IPS-NIHi11 (cell line): ENCODE measurements at places on chromosomes 4 and X.

DNA sequence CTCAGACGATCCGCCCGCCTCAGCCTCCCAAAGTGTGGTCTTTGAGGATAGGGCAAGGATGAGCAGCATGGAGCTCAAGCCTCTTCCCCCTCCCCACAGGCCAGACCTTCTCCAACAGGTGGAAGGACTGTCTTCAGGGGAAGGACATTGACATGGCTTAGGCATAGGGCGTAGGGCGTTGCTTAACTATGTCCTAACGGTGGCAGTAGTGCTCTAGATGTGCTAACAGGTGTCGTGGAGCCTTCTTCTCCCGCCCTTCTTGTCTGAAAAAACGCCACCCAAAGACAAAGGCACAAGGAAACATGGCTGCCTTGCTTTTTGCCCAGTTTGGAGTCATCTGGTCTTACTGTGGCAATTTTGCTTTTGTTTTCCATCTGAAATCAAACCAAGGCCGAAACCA lies 219.8 kb downstream of the OR13H1 start:
- DNase-seq = no peak

- no peak for DNase-seq
Observed at GRCh38 chr4:126318376-126318775, 1003.6 kb downstream of the FAT4 start.

GRCh38 chr4:12672303-12672702 lies 811.8 kb downstream of the RAB28 start:
- no peak for DNase-seq

DNA sequence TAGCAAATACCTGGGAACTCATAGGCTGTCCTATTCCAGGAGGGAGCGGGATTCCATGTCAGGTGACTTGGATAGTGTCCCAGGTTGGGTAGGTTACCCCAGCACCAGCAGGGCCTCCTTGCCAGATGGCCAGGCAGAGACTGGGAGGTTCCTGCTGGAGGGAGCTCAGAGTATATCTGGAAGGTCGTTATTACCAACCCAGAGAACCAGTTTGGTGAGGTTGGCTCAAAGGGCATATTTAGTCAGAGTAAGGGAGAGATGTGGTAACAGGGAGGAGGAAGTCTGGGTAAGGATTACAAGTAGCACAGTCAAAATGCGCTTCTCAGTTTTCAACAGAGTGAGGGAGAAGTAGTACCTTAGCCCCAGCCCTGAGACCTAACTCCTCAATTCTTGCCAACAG lies 53.3 kb upstream of the LNX1 start:
- DNase-seq = peak; percentile 25

GRCh38 chr4:87901422-87901992 lies 68.7 kb downstream of the MEPE start:
- DNase-seq = no peak

GRCh38 chrX:131271274-131271673 lies 17.8 kb downstream of the IGSF1 start:
- DNase-seq = no peak

DNA sequence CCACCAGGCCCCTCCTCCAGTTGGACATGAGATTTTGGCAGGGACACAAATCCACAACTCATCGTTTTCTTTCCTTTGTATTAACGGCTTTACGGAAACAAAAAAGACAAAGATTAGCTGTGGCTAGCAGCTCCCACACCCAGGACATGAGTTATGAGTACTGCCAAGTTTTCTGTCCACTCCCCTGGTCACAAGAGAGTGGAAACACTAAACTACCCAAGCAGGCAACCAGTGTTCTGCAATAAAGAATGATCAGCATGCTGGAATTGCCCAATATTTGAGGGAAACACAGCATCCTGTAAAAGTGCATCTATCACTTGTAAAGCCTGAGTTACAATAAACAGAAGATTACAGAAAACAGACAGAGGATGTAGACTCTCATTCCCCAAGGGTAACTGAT lies 358.4 kb downstream of the NLGN4X start:
- DNase-seq = no peak

- no peak for DNase-seq
Observed at GRCh38 chr4:67499799-67500198, 45.5 kb downstream of the CENPC start.
